ELF-1 (cell line): ENCODE measurements at places on chromosomes 7 and 10.

- no peak for DNase-seq
These were observed 5.9 kb downstream of the DUSP5 start for GRCh38 chr10:110503528-110504110.

GRCh38 chr10:70649526-70649925 is 22.8 kb upstream of the ADAMTS14 start:
- DNase-seq, result no peak

GRCh38 chr7:47290867-47291266 is 291.0 kb downstream of the TNS3 start:
- DNase-seq, result no peak

DNA sequence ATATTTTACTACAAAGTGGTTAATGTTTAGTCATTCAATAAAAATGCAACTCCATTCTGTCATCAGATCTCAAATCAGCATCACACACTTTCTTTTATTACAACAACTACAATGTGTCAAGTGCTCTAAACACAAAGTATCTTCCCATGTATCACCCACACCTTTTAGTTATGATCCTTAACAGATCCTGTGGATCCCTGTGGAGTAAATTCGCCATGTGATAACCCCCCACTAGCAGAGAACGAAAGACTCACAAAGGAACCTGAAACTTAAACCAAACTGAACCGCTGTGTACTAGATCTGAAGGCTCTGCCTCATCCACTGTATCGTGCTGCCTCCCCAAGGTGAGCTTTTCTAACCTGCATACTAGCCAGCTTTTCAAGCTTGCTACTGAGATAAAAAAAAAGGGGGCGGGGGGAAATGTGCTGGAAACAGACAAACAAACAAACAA is 1.7 kb downstream of the DPY19L1 start:
- peak; percentile 64 for DNase-seq

DNA sequence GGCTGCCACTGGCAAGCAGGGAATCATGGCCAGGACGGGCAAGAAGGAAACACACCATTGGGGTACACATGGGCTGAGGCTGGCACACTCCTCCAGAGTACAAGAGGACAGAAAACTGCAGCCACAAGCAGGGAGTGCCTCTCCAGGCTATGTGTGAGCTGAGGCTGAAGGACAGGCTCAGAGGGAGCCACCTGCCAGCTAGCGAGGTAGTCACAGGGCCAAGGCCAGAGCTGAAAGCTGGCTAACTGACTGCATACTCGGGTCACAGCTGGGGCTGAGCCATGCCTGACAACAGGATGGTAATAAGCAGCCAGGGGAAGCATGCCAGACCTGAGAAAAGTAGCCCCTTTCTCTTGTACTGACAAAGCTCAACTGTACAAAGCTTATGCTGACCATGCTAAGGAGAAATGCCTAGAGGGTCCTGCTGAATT is 52.0 kb downstream of the KIF5B start:
- DNase-seq, result peak; percentile 24

- DNase-seq, result no peak
These were observed 60.2 kb downstream of the MKI67 start for GRCh38 chr10:128065881-128066534.

DNA sequence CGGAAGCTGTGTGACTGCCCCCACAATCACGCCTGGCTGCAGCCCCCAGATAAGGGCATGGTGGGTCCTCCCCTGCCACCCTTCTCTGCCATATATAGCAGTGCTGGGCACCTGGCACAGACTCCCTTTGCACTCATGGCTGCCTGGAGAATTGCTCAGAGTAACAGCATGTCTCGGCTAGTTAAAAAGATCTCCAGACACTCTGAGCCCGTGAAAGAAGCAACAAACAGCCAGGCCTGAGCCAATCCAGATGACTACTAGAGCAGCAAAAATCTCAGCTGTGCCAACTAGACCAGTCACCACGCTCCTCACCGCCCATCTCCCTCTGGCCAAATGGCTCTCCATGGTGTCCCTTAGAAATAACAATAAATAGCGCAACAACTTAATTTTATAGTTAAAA is 71.3 kb downstream of the PARD3 start:
- no peak for DNase-seq

GRCh38 chr10:16653224-16653623 is 131.5 kb upstream of the C1QL3 start:
- DNase-seq, result no peak
